Stimulated activated CD4-positive, alpha-beta T cell treated with anti-CD3 and anti-CD28 coated beads, Interleukin-2, amount 100 ng/mL, for 4 hours (primary cell): ENCODE measurements at places on chromosomes 3 and 15.
A peak's percentile ranks its signal among the peaks of the same experiment; 100 is the strongest.

GRCh38 chr3:54901906-54902685 is 25.8 kb downstream of the LRTM1 start:
- no peak for DNase-seq

GRCh38 chr3:43691120-43691995 is 620 bp downstream of the ABHD5 start:
- peak; percentile 8 for DNase-seq

DNA sequence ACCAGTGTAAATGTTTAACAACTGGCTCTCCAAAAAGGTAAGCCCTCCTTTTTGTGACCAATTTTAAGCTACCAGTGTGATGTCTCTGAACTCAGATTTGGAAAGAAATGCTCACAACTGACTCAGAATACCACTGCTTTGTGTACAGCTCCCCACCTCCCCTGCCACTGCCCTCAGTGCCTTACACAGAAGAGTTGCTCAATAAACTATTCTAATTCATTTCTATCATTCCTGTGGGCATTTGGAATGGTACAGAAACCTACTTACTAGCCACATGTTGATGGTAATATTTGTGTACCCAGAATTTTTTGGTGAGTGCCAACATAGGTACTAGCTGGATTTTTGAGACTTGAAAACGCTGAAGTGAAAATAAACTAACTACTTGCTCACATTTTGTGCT is 16.0 kb downstream of the LRRN1 start:
- no peak for DNase-seq

- DNase-seq: no peak
These were observed 170.4 kb upstream of the KBTBD8 start for GRCh38 chr3:66827726-66828125.

- DNase-seq: no peak
These were observed 38.1 kb upstream of the NMNAT3 start for GRCh38 chr3:139715743-139716360.

GRCh38 chr3:157857440-157857839 is 248.8 kb downstream of the SHOX2 start:
- no peak for DNase-seq

DNA sequence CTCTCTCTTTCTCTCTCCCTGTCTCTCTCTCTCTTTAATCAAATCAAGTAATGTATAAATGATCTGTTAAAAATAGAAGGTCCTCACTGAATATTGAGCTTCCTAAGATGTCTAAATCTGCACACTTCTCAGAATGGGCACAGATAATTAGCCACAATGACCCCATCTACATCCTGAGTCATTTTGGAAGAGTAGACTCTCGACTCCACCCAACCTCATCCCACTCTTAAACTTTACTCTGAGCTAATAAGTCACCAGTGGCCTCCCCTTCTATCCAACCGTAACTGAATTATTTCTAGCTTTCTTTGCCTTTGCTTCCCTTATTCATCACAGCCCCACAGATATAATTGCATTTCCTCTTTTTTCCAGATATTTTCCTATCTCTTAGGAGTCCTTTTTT is 326.5 kb upstream of the ZNF717 start:
- no peak for DNase-seq

DNA sequence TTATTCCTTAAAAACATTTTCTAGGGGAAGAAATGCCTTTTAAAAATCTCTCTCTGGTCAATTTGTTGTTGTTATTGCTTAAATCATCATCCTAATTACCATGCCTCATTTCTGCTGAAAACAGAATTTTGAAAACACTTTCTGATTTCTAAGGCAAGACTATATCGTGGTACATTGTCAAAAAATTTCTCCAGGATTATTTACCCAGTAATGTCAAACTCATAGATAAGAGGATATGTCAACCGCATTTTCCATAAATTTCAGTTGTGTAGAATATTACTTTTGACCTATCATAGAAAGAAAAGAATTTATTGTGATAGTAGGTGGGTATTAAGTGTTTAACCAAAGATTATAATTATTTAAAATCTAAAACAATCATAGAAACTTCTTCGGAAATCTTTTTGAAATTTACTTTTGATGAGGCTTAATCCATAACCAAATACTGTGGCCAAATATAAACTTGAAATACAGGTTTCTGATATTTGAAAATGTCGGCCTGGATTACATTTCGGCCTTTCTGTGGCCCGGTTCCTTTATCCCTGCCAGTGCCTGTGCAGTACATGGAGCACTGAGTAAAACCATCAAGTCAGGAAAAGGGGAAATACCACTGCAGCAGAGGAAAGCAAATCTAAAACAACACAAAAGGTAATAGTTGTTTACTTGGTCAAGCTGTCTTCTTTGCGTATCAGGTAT is 173.4 kb downstream of the MYRIP start:
- DNase-seq: no peak

DNA sequence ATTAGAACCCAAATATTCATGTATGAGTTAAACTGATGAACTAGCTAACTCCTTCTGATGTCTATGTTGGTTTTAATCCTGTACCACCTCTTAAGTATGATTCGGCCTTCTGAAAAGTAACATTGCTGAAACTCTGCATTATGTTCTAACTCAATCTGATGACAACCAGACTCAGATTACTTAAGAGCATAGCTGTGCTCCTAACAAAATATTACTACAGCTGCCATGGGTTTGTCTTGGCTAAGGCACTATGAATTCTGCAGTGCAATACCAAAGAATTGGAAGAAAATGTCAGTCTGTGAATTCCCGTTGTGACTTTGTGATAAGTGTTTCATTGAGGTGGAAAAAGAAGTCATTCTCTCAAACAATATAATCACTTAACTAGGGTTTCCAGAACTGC is 224.4 kb downstream of the ZMAT3 start:
- DNase-seq: no peak

- no peak for DNase-seq
These were observed 293.8 kb upstream of the WNT5A start for GRCh38 chr3:55780913-55781312.

GRCh38 chr3:169811631-169812331 is 889 bp upstream of the LRRIQ4 start:
- no peak for DNase-seq

GRCh38 chr3:161854232-161854771 is 357.7 kb downstream of the OTOL1 start:
- no peak for DNase-seq

DNA sequence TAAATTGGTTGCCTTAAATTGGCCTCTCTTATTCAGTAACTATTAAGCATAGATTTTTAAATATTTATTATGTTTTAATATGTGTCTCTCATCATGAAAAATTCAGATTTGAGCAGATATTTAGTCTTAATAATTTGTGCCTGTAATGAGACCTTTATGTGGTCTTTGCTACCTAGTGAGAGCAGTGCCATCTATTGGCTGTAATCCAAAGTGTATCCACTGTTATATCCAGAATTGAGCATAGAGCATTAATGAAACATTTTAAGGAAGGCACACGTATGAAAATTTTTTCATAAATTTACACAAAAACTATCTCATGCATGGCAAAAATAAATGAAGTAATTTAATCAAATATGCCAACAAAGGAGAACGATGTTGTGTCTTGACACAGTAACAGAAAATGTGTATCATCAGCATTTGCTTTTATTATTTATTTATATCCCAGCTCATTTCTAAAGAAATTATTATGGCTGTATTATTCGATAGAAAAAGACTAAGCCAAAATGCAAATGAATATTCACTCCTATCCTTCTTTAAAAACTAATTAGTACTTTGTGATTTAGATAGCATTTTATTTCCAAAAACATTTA is 203.5 kb downstream of the RSRC1 start:
- no peak for DNase-seq

- no peak for DNase-seq
These were observed 6.2 kb downstream of the MGA start for GRCh38 chr15:41666353-41666920.

- no peak for DNase-seq
These were observed 100.2 kb downstream of the CNTN4 start for GRCh38 chr3:2198776-2199279.
